NCI-H1436 treated with DMSO at 0.1 percent for 48 hours (cell line): ENCODE measurements at places on chromosomes 2 and 18.
A peak's percentile ranks its signal among the peaks of the same experiment; 100 is the strongest.

GRCh38 chr2:29004755-29005154, 23.7 kb downstream of the TOGARAM2 start:
- no peak for DNase-seq

DNA sequence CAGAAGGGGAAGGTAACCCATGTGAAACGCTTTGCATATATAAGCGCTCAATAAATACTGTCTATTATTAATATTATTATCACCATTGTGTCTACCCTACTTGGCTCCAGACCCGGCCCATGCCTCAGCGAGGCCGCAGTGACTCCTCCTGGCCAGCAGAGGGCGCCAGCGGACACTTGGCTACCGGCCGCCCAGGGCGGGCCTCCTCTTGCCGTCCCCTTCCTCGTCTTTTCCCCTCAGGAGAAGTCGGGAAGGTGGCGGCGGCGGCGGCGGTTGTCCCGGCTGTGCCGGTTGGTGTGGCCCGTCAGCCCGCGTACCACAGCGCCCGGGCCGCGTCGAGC, at the start of gene AGFG1:
TSS of gene AGFG1 (plus strand) at position 233 of the 341 bp plus-strand sequence. CDS start 266 bp downstream, outside the sequence.
- DNase-seq: no peak

GRCh38 chr2:209458008-209458979, 34.4 kb downstream of the MAP2 start:
- DNase-seq: no peak

- no peak for DNase-seq
Observed at GRCh38 chr2:240348522-240348921, 86.9 kb upstream of the GPC1 start.

- DNase-seq: no peak
Observed at GRCh38 chr2:80244905-80245584, 59.5 kb downstream of the LRRTM1 start.

- no peak for DNase-seq
Observed at GRCh38 chr2:1995987-1996386, 251.7 kb upstream of the PXDN start.

- DNase-seq: no peak
Observed at GRCh38 chr2:127370010-127370409, 17.8 kb downstream of the MAP3K2 start.

DNA sequence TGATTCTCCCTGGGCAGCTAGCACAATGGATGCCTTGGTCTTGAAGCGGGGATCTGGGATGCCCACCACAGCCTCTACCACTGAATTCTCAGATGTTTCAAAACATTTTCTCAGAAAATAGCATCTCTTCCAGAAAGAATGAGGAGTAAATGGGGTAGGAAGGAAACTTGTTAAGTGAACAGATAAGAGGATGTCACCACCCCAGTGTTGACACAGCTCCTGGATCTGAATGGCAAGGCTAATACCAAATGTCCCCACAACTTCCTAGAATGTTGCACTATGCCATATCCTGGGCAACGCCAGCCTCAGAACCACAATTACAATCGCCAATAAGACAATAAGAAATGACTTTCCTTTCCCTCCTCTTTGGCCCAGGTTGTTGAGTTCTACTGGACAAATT, 177.2 kb downstream of the BCL11A start:
- DNase-seq: no peak

- peak; percentile 83 for DNase-seq
Observed at GRCh38 chr2:16821692-16822091, 156.1 kb upstream of the CYRIA start.

DNA sequence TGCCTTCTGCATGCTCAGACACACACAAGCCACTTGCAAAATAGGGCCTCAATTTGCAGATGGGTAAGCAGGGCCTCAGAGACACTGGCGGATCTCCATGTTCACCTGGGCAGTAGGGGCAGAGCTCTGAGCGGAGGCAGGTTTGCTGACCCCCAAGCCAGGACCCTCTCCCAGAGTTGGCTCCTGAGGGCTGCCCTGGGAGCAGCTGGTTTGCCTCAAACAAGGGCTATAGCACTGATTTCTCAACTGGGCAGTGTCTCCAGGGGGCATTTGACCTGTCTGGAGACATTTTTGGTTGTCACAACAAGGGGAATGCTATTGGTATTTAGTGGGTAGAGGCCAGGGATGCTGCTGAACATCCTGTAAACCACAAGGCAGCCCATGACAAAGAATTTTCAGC, 11.6 kb downstream of the GLI2 start:
- no peak for DNase-seq

GRCh38 chr18:50071397-50071796, 123.5 kb downstream of the MYO5B start:
- no peak for DNase-seq

DNA sequence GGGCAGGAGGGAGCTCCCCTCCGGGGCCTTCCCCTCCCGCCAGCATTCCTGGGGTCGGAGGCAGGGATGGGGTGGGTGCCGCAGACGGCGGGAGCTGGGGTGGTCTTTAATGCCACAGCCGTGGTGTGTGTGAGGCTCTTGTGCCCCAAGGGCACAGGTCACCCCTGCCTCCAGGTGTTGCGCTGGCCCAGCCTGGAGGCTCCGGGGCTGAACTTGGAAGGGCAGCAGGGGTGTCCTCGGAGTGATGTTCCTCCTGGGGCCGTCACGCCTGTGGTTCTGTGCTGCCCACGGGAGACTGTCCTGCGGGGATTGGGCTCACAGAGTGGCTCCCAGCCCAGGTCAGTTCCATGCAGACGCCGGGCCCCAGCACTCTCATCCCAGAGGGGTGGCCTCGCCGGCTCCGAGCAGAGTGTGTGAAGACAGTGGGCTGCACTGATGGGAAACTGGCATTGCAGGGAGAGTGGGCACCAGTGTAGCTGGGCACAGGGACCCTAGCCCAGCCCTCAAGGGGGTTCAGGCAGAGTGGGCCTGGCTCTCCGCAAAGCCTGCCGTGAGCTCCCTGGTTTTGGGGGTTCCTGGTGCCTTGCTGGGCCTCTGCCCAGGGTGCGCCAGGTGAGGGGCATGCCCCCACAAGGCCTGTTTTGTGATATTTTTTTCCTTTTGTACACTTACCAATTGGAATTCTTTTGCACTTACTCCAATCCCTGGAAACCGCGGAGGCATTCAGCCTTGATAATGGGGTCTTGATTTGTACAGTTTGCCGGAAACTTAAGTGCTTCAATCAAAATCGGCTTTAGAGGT, 56.7 kb downstream of the NFATC1 start:
- DNase-seq: no peak

GRCh38 chr2:17790536-17790935, 25.7 kb upstream of the MSGN1 start:
- no peak for DNase-seq

DNA sequence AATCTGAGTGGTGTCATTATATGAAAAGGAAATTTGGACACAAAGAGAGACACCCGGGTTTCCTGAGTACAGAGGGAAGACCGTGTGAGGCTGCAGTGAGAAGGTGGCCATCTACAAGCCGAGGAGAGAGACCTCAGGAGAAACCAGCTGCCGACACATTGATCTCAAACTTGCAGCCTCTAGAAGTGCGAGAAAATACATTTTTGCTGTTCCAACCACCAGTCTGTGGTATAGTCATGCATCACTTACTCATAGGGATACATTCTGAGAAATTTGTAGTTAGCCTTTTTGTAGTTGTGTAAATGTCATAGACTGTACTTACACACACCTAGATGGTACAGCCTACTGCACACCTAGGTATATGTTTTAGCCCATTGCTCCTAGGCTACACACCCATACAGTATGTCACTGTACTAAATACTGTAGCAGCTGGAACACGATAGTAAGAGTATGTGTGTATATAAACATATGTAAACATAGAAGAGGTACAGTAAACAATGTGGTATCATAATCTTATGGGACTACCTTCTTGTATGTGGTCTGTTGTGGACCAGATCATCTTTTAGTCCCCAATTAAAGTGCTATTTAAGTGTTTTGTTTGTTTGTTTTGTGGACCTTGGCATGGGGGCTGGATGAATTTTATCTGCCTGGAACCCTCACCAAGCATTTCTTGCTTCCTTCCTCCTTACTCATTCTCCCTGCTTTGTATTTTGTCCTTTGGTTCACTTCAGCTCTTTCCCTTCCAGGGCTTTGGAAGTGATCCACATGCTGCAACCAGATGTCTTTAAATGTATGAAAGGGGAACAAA, 38.3 kb upstream of the SESTD1 start:
- DNase-seq: no peak

DNA sequence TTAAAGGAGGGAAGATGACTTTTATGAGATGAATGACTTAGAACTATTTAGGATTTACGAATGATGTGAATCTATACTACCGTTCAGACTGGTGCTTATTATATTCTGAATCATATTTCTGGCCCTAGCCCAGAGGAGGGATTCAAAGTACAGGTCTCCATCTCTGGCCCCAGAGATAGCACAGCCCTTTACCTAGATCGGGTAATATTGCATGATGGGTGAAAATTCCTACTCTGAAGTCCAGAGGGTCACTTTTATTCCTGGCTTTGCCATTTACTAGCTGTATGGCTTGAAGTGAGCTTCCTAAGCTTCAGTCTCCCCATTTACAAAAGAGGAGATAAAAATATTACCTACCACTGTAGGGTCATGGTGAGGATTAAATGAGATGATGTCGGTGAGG, 135.8 kb upstream of the OSR1 start:
- no peak for DNase-seq

GRCh38 chr2:16203069-16203468, 262.7 kb downstream of the MYCN start:
- no peak for DNase-seq

GRCh38 chr2:238567067-238567855, 140.5 kb downstream of the ASB1 start:
- DNase-seq: no peak

DNA sequence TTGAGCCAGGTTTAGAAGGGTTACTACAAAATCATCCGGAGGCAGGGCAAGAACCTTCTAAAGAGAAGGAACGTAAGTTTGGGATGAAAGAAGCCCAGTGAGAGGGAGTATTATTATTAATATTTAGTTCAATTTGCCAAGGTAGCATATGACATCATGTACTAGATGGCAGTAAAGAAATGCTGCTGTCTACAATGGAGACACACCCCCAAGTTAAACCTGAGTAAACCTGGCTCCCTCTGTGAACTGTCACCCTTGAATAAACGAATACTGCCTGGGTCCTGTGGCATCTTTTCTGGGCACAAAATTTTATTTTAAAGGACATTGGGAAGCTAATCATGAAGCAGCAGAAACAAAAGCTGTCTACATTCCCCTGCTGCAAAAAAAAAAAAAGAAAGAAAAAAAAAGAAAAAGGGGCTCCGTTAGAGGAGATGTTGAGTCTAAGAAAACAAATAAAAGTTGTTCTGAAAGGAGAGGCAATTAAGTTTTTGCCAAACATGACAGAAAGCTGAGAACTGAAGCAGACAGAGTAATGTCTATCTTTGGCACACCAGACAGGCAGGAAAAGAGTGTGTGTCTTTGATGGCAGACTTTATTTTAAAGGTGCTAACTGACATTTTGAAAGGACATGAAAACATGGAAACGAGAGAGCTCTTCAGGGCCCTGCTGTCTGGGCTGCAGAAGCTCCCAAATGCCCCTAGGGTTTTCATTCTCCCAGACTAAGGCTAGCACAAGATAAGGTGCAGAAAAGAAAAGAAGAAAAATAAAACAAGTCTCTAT, 557.7 kb upstream of the CHAC2 start:
- no peak for DNase-seq

DNA sequence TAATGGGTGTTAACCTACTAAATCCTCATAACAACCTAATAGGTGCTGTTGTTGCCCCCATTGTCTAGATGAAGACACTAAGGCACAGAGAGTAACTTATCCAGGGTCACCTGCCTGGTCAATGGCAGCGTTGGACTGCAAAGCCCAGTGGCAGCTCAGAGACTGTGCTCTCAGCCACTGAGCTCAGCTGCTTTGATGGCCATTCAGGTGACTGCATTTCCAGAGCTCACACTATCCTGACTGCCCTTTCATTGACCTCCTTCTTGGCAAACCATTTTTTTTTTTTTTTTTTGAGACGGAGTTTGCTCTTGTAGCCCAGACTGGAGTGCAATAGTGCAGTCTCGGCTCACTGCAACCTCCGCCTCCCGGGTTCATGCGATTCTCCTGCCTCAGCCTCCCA, 115.2 kb downstream of the MAPK4 start:
- DNase-seq: no peak

- DNase-seq: no peak
Observed at GRCh38 chr2:50004667-50005066, 850.4 kb upstream of the FSHR start.

GRCh38 chr18:46426021-46426678, 230.9 kb downstream of the LOXHD1 start:
- DNase-seq: no peak

DNA sequence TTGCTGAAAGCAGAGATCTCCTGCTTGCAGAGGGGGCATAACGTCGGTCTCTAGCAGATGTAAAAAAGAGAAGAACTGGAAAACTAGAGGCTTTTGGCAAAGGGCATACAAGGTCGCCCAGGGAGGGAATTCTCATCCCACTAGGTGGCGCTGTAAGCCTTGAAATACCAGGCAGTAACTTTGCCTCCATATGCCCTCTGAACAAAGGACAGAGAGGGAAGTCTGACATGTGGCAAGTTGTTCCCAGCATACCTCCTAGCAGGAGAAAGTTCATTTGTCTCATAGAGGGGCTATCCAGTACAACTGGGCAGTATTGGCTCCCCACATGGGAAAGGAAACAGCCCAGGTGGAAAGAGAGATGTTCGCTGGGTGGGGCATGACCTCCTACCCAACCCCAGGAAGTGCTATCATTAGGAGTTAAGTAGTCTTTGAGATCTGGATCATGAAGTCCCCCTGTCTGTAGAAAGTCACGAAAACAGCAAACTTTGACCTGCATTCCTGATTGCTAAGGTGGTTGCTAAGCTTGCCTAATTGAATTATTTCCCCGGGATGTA, 39.9 kb downstream of the STK17B start:
- DNase-seq: no peak

- no peak for DNase-seq
Observed at GRCh38 chr2:176445956-176446355, 176.7 kb downstream of the MTX2 start.

- DNase-seq: no peak
Observed at GRCh38 chr2:3771576-3771975, 68.2 kb downstream of the DCDC2C start.

DNA sequence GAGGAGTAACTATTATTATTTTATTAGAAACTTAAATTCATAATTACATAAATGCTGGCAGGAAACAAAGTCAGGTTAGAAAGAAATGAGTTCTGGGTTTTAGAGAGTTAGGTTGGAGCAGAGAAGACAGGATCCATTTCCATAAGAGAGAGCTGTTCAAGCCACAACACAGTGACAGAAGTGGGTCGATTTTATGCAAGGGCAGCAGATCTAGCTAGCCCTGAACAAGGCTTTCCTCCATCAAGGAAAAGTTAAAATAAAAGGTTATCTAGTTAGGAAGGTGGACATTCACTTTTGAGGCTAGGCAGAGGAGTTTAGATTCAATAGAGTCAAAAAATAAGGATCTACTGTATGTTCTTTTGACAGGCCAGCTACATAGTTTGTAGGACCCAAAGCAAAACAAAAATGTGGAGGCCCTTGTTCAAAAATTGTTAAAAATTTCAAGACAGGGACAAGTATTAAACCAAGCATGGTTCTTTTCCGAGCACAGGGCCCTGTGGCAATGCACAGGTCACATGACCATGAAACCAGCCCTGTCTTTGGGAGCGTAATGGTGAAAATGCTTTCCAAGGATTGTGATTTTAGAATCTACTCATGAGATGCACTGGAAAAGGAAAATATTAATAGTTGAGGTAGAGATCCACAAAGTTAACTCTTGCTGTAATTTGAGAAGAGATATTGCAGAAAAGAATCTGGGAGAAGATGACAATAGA, 91.2 kb upstream of the CREB1 start:
- no peak for DNase-seq

- DNase-seq: no peak
Observed at GRCh38 chr2:113755835-113756354, 547 bp downstream of the SLC35F5 start.

GRCh38 chr18:48065601-48065995, 135.1 kb upstream of the SMAD2 start:
- DNase-seq: no peak

- no peak for DNase-seq
Observed at GRCh38 chr2:1645761-1646476, 98.4 kb downstream of the PXDN start.
